Left cardiac atrium (tissue), 4 donors: ENCODE measurements at places on chromosomes 3 and 15.
A peak's percentile ranks its signal among the peaks of the same experiment; 100 is the strongest.

GRCh38 chr3:187368251-187369088, at the start of gene RTP4:
Gene RTP4 (plus strand): TSS chr3:187368385. CDS start chr3:187368442, 57 bp downstream.
- no peak for DNase-seq

GRCh38 chr15:37375519-37375918, 275.2 kb upstream of the MEIS2 start:
- no peak for DNase-seq

GRCh38 chr15:56343879-56344278, 21.3 kb upstream of the TEX9 start:
- DNase-seq, result no peak

DNA sequence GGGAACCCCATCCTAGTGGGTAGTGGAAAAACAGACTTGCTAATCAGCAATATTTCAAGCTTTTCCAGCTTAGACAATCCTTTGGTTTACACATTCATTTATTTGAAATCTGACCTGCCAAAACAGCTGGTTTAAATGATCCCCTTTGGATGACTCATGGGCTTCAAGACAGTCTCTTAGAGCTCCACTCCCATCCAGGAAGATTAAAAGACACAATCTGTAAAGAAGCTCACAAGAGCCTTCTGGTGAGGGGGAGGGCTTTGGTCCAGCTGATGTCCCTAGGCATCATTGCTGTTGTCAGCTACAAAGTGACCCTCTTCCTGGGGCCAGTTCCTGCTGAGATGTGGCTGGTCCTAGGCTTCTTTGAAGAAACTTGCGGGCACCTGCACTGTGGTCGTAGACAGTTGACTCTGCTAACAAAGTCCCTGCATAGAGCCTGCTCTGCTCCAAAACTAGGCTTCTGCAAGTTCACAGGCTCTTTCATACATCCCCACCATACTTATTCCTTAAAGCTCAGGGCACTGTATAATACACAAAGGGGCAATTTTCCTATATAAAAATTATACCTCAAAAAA, 73.7 kb downstream of the IGSF11 start:
- DNase-seq, result no peak

- no peak for DNase-seq
Measured at GRCh38 chr3:188236271-188236670, 82.3 kb downstream of the LPP start.

GRCh38 chr15:82829234-82829633, 19.8 kb downstream of the WHAMM start:
- no peak for DNase-seq

- no peak for DNase-seq
Measured at GRCh38 chr3:147407498-147408187, 1.3 kb upstream of the ZIC4 start.

- DNase-seq, result no peak
Measured at GRCh38 chr15:101057841-101058407, 138.8 kb downstream of the LRRK1 start.

DNA sequence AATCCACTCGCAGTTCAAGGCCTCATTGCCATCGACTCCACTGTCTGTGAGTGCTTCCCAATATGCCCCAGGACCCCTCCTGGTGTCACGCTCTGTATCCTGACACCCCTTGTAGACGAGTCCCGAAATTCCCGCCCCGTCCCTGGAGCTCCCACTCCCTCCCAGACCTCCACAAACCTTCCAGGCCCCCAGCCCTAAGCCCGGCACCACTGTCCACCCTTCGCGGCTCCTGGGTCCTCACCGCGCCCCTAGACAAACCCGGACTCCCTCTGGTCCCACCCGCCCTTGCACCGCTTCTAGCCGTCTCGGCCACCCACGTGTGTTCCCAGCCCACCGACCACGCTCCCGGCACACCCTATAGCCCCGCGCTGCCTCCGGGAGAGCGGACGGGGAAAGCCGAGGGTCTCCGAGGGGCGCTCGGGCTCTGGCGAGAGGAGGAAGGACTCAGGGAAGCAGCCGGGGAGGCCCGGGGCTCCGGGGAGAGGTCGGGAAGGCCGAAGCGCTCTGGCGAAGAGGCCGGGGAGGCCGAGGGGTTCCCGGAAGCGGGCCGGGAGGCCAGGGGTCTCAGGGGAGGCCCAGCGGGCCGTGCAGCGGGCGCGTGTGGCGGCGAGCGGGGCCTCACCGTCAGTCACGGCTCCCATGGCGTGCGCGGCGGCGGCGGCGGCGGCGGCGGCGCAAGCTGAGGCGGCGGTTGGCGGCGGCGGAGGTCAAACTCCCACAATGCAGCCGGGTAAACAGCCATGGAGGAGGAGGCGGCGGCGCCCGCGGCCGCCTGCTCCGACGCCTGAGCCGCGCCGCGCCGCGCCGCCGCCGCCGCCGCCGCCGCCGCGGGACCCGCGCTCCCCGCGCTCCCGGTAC, at the start of the genes ATXN7 and THOC7:
ATXN7 (plus strand) TSS at position 718 of the 858 bp plus-strand sequence. CDS start 48,732 bp downstream, outside the sequence.
THOC7 (minus strand) TSS at position 656 of the 858 bp plus-strand sequence; CDS start at position 641, 15 bp downstream.
- DNase-seq, result peak; percentile 79

DNA sequence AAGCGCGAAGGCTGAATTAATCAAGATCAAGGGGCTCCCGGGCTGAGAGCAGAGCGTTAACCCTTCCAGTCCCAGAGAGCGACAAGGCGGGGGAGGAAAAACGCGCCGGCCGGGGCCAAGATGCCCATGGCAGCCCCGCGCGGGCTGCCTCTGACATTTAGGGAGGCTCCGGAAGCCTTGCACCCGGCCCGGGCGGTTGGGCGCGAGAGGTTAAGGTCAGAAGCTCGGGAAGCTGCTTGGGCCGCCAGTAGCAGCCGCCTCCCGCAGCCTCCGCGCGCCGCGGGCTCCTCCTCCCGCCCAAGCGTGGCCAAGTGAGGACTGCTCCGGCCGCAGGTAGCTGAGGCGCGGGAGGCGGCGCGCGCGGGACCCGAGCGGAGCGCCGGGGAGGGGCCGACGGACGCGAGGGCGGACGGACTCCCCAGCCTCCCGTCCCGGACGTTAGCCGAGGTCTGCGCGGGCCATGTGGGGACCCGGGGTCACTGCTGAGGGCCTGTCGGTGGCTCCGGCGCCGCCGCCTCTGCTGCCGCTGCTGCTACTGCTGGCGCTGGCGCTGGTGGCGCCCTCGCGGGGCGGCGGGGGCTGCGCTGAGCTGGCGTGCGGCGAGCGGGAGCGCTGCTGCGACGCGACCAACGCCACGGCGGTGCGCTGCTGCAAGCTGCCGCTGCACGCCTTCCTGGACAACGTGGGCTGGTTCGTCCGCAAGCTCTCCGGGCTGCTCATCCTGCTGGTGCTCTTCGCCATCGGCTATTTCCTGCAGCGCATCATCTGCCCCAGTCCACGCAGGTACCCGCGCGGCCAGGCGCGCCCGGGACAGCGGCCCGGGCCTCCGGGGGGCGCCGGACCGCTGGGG, at the start of gene C3orf80:
C3orf80 (plus strand) TSS at position 247 of the 850 bp plus-strand sequence; CDS start at position 461, 214 bp downstream.
- DNase-seq, result peak; percentile 61

DNA sequence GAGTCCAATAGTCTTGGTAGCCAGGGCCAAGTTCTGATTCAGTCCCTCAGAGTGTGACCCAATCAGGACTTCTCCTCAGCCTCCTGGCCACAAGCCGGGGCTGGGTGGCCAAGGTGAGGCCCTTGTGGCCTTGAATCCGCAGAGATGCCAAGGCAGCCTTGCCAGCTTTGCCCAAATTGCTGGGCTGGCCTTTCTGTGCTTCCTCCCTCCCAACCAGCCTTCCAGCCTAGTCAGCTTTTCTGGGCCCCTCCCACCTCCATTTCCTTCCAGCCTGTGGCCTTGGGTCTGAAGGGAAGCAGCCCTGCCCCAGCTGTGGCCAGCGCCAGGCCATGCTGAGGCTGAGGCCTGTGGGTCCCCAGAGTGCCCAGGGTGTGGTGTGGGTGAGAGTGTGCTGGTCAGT, 34.3 kb upstream of the ANKDD1A start:
- peak; percentile 83 for DNase-seq

- DNase-seq, result no peak
Measured at GRCh38 chr15:44541282-44541958, 4.5 kb downstream of the EIF3J start.

GRCh38 chr3:43215663-43216275, 70.6 kb upstream of the SNRK start:
- DNase-seq, result no peak

DNA sequence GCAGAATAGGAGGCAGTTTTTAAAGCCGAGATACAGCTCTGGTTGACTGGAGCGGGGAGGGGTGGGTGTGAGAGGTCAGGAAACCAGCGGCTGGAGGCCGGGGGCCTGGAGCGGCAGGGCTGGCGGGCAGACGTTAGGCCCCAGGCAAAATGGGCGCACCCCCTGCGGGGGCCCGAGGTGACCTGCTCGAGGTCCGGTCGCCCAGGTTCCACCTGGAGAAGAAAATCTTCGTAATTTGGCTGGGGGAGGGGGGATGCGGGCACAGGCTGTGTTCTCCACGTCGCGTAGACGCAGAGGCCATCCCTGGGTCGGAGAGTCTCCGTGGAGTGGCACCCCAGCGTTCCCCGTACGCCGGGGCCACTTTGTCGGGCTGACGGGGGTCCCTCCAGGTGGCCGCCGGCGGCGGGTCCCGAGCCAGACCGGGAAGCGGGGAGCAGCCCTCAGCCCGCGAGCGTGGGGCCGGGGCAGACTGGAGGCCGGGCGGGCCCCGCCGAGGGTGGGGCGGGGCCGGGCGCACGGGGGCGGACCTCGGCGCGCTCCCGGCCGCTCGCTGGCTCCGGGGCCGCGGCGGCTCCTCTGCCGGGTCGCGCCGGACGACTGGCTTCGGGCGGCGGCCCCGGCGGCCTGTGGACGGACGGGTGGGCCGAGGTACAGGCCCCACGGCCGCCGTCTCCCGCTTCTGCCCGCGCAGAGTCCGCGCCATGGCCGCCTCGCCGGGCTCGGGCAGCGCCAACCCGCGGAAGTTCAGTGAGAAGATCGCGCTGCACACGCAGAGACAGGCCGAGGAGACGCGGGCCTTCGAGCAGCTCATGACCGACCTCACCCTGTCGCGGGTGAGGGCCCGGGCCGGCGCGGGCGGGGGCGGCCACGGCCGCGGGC, at the start of gene CRTC3:
CRTC3 (plus strand) TSS at position 553 of the 879 bp plus-strand sequence; CDS start at position 702, 149 bp downstream.
- DNase-seq, result peak; percentile 62

DNA sequence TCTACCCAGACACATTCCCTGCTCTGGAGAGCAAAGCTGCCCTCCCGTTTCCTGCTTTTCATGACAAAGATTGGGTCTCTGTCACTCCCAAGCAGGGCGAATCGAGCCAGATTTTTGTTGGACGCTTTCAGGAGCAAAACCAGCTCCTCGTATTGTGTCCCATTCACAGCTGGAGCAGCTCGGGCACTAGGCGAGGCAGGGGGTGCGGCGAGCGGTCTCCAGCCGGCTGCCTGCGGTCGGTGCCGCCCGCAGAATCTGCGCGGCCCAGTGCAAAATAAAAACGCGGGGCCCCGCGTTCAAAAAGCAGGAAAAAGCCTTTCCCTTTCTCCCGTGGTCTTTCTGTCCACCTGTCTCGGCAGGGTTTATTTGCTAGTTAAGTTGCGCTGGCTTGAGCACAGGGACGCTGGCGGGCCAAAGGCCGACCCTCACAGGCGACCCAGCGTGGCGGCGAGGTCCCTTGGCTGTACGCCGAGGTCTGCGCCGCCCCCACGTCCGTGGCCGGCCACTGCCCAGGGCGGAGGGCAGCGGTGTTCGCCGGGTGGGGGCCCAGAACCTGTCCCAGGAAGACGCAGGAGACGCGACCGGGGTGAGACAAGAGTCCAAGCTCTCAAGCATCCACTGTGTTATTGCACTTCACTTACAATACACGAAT, 71.2 kb downstream of the CYP19A1 start:
- no peak for DNase-seq

DNA sequence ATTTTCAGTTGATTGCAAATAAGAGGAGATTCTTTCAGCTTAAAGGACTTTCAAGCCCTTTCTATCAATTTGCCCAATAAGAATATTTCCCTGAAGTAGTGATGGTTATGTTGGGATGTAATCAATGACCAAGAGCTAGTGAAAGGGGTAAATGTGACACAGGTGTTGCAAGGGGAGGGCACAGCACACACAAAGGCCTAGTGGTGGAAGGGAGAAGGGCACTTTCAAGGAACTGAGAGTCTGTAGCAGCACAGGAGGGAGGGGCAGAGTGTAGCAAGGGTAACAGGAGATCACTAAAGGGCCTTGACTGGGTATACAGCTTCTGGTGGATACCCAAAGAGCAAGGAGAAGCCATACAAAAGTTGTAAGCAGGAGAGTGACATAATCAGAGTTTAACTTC, 217.8 kb upstream of the ARHGEF26 start:
- no peak for DNase-seq

DNA sequence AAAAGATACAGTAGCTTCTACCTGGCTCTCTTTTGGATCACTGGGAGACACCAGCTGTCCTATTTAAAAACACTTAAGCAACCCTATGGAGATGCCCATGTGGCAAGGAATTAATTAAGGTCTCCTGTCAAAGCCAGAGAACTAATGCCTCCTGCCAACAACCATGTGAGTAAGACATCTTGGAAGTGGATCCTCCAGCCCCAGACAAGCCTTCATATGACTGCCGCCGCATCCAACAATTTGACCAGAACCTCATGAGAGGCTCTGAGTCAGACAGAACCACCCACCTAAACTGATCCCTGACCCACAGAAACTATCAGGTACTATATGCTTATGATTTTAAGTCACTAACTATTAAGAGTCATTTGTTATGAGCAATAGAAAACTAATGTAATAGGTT, 22.3 kb downstream of the IFT80 start:
- no peak for DNase-seq

DNA sequence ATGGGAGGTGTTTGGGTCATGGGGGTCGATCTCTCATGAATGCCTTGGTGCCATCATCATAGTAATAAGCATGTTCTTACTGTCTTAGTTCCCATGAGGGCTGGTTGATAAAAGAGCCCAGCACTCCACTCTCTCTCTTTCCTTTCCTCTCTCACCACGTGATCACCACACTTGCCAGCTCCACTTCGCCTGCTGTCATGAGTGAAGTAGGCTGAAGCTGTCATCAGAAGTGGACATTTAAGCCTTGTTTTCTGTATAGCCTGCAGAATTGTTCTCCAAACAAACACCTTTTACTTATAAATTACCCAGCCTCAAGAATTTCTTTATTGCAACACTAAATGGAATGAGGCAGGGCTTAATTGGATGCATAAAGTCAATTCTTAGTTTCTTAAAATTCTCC, 6.1 kb downstream of the OR5H1 start:
- DNase-seq, result no peak

GRCh38 chr3:56089739-56090138, 378.5 kb downstream of the ERC2 start:
- no peak for DNase-seq

- DNase-seq, result no peak
Measured at GRCh38 chr15:90114451-90114901, 12.2 kb upstream of the IDH2 start.

DNA sequence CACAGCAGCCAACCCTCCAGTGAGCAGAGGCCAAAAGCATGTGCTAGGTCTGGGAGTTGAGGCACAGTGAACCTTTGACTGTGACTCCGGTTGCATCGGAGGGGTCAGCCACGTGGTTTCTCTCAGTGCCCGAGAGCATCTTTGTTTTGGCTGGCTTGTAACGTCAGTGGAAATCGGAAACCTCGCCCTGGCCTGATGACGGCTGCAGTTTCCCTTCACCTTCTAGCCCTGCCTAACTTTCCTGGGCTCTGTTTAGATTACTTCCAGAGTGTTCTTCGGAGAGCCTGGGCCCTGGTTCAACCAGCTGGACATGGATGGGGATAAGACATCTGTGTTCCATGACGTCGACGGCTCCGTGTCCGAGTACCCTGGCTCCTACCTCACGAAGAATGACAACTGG, 56.6 kb downstream of the MESD start:
- peak; percentile 87 for DNase-seq

- peak; percentile 40 for DNase-seq
Measured at GRCh38 chr3:149555927-149556326, 81.4 kb downstream of the TM4SF4 start.

GRCh38 chr3:158465074-158465473, 105.9 kb upstream of the MLF1 start:
- no peak for DNase-seq

- DNase-seq, result peak; percentile 37
Measured at GRCh38 chr3:160413613-160414248, 14.3 kb downstream of the SMC4 start.
